ENCODE measurements at places on chromosomes 1 and 21.
A peak's percentile ranks its signal among the peaks of the same experiment; 100 is the strongest.

DNA sequence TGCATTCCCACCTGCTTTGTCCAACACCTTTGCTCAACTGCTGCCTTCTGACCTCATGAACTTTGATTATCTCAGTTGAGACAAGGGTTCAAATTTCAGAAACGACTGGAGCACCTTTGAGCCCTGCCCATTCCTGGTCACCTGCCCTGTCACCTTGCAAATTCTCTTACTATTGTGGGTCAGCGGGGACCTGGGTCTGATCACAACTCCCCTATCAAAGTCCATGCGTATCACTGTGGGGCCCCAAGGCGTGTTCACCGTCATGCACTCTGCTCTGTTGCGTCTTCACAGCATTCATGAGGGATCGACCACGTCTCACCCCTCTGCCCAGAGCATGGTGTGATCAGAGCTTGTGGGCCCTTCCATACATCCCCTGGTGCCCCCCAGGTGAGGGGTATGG is 12.9 kb downstream of the PTPRF start:
- DNase-seq = no peak

- DNase-seq = no peak
These were observed 25.0 kb downstream of the KANK4 start for GRCh38 chr1:62294261-62294660.

GRCh38 chr1:188128761-188129160 is 1300.0 kb downstream of the PLA2G4A start:
- no peak for DNase-seq

GRCh38 chr1:183106746-183107145 is 79.3 kb upstream of the LAMC2 start:
- DNase-seq = no peak

- no peak for DNase-seq
These were observed 709 bp upstream of the SLC41A1 start for GRCh38 chr1:205813755-205814058.

DNA sequence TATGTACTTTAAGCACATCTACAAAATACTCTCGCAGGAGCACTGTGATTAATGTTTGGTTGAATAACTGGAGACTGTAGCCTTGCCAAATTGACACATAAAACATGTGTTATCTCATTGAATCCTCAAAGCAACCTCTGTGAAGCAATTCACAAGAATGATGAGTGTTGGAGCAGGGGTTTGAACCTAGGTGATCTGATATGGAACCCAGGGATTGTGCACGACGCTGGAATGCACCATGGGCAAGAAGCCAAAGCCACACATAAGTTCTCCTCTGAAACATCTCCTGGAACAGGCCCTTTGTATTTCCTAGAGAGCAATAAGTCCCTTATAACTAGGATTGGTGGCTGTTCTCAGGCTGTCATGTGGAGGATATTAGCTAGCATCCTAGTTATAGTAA is 124.6 kb upstream of the IVNS1ABP start:
- no peak for DNase-seq

GRCh38 chr21:46025113-46025770 is 43.7 kb downstream of the COL6A1 start:
- DNase-seq = no peak

- DNase-seq = no peak
These were observed 77.8 kb downstream of the PBX1 start for GRCh38 chr1:164636757-164637156.

DNA sequence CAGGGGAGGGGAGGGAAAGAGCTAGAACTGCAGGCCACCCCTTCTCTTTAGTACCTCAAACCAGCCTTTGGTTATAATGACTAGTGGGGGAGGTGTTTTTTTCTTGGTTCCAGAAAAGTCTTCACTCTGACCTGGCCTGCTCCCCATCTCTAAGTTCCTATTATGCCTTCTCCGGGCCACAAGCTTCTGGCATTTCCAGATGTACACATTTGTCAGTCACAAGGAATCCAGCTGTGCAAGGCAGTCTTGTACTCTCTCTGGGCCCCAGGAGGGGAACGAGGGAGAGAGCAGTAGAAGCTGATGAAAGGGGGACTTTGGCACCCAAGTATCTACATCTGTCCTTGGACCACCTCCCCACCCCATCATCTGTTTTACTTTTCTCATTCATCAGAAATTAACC is 2.7 kb upstream of the FALEC start:
- no peak for DNase-seq

- peak; percentile 19 for DNase-seq
These were observed 29.8 kb upstream of the RC3H1 start for GRCh38 chr1:174051956-174052355.

DNA sequence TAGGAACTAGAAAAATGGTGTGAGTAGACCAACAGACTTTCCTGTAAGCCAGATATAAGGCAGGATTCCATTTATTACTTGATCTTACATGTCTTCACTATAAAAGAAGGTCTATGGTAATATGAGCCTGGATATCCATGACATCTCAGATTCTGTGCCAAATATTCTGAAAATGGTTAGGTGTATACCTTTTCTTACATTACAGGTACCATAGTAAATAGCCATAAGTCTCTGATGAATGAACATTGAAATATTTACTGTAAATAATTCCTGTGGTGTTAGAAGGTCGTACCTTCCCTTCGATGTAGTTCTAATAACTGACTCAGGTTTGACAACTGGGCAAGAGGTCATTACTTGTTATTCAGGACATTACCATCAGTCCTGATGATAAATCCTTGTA is 657.9 kb downstream of the BRINP3 start:
- no peak for DNase-seq

DNA sequence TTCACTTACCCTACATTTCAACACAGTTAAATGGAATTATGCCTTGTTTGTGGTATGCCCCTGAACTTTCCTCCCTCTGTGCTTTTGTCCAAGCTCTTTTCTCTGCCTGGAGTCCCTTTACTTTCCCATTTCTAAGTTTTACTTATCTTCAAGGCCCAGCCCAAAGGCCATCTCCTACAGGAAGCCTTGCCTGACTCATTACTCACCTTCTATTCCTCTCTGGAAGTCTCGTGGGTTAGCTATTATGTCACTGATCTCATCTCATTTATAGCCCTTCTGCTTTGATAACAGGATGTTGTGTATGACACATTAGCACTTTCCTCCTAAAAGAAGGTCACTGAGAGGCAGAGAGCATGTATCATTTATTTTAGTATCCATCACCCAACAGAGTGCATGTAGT is 78.8 kb upstream of the CD1D start:
- DNase-seq = no peak

DNA sequence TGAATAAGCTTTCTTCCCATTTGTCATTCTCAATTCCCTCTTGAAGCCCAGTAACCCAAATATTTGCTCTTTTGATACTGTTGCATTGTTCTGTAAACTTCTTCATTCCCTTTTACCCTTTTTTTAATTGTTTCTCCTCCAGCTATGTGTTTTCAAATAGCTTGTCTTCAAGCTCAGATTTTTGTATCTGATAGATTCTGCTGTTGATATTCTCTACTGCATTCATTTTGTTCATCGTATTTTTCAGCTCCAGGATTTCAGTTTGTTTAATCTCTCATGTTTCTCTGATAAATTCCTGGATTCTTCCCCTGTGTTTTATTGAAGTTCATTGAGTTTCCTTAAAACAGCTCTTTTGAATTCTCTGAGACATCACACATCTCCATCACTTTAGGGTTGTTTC is 51.8 kb downstream of the PKN2 start:
- DNase-seq = no peak

DNA sequence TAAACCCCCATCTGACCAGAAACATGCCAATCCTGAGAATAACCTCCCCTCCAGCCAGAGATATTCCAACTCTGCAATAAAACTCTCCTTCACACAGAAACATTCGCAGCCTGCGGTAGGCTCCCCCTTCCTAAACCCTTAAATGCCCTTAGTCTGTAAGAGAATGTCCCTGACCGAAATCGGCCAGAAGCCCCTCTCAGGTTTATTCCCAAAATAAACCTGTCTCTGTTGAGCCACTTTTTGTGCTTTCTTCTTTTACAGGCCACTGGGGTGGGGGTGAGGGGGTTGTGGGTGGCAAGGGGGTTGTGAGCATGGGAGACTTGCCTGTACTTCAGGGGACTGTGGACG is 4.6 kb downstream of the PRXL2B start:
- no peak for DNase-seq

DNA sequence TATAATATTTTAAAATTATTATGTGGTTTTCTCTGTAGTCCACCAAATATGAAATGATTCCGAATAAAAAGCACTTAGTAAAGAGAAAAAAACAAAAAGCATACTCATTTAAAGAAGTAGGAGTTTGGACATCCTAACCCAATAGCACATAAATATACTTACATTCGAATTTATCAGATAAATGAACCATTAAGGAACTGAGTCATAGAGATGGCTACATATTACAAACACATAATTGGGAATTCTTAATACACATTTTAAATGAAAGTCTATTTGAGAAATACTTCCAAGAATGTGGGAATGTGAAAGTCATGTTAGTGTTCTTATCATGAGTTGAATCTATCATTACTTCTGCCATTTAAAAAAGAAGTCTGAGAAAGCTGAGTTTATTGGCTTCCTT is 75.0 kb downstream of the USP24 start:
- no peak for DNase-seq

DNA sequence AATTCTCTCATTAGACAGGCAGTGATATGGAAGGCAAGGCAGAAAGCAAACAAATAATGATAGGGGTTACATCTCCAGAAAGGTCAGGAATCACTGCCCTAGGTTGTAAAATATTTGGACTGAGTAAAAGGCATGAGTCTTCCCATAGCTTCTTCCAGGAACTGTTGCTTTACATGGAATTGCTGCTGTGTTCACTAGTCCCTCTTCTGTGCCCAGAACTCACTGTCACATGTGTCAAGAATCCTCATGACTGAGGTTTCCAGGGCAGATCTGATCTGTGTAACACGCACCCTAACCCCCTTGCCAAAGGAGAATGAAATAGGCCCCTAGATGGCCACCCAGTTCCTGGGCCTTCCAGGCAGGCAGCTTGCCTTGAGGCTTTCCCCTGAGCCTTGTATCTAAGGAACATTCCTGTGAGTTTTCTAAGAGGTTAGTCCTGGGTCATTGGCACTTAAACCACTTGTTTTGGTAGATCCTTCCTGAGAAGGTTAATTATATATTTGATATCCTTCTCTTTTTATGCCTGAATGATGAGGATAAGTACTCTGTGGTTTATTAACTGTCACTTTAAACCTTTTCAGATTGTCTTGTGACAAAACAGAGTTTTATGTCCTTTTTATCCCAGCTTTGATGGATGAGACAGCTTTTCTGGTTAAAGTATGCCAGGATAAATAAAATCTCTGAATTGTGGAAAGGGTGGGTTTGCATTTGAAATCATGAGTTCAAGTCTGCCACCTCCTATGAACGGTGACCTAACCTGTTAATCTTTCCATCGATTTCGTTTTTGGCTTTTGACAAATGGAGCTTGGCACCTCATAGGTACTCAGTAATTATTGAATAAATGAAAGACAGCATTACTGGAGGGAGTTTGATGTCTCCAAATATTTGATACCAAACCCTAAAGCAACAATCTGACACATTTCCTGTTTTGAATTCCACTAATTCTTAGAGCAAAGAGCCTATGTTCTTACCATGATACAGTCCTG is 163.3 kb downstream of the DHRS3 start:
- DNase-seq = no peak

- peak; percentile 58 for DNase-seq
These were observed 5.8 kb upstream of the PHC2 start for GRCh38 chr1:33436557-33437285.

GRCh38 chr1:235782601-235783000 is 84.1 kb downstream of the LYST start:
- DNase-seq = no peak

DNA sequence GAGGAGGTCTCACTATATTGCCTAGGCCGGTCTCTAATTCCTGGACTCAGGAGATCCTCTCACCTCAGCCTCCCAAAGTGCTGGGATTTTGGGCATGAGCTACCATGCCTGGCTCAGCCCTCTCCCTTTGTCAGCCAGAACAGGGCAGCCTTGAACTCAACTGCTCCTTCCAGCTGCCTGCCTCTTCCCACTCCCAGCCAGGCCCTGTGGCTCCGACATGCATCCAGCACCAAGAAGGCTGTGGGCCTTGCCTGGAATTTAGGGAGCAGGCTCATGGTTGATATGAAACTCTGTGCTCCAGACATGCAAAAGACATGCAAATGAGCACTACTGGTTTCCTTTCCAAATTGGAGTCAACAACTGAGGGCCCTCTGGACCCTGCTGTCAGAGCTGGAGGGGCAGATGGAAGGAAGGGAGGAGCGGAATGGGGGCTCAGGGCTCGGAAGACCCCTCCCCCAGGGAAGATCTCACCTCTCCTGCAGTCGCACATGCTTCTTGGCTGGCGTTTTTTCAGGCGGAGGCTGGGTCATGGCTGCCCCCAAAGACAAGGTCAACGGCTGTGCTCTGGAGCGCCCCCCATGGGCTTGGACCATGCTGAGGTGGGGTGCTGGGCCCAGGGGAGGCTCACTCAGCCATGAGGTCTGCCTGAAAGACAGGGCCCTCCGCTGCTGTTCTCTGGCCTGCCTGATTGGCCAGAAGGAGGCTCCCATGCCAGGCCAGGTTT is 1.4 kb downstream of the PTPN7 start:
- no peak for DNase-seq

GRCh38 chr1:61434276-61434675 is 290.7 kb downstream of the TM2D1 start:
- DNase-seq = no peak

DNA sequence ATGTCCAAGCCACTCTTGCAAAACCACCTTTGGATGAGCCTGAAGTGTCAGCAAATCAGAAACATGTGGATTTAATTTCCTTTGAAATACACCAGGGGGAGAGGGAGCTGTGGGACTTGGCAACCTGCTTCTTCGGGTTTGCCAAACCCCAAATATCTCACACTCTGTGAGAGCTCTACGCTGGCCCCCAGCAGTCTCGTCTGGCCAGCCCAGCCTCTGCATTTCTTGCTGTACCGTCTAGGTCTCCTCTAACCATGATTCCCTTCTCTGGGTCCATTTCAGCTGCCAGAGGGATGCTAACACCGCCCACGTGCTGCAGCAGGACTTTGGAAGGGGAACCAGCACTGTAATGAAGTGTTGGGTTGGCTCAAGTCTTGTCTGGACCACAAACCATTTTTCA is 114.6 kb downstream of the MRPS6 start:
- no peak for DNase-seq

DNA sequence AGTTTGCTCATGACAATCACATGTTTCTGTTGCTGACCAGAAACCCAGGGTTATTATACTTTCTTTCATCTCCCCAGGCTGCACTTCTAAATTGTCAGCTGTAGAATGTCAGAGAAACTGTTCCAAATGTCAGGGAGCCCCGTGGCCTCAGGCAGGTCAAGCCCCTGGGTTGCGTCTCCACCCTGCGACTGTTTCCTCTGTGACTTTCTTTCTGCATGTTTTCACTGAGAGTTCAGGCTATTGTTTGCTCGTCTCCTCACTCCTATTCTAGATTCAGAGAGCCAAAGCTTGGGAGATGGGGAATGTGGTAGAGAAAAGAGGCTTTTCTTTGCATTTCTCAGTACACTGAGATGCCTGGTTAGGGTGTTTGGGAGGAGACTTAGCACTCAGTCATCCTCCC is 97.4 kb downstream of the CENPF start:
- DNase-seq = peak; percentile 11

DNA sequence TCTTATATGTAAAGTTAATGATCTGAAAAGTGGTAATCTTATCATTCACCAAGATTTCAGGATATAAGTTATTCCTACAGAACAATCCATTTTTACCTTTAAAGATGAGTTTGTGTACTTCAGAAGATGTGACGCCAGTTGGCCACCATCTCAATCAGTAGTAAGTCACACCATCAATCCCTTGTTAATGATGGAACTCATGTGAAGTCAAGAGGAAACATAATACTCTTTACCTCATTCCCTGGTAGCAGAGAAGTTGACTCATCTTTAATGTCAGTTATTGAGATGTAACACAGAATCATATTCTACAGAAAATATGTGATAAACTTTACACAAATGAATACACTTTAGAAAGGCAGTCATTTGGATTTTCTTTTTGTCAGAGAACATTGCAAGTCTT is 38.2 kb downstream of the MRPL39 start:
- no peak for DNase-seq
